ENCODE measurements at places on chromosomes 1 and 21.

DNA sequence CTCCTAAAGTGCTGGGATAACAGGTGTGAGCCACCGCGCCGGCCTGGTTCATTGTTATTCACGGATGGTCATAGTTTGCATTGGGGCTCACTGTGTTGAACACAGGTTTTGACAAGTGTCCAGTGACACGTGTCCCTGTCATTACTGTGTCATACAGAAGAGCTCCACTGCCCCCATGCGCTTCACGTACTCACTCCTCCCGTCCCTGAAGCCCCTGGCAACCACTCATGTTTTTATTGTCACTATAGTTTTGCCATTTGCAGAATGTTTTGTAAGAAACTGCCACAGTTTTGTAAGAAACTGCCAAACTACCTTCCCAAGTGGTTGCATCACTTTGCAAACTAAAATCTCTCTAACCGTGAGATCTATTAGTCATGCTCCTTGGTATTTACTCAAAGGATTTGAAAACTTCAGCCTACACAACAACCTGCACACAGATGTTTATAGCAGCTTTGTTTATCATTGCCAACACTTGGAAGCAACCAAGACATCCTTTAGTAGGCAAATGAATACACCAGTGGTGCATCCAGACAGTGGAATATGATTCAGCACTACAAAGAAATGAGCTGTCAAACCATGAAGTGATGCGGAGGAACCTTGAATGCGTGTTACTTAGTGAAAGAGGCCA, 163.2 kb upstream of the COL6A1 start:
- DNase-seq: no peak

DNA sequence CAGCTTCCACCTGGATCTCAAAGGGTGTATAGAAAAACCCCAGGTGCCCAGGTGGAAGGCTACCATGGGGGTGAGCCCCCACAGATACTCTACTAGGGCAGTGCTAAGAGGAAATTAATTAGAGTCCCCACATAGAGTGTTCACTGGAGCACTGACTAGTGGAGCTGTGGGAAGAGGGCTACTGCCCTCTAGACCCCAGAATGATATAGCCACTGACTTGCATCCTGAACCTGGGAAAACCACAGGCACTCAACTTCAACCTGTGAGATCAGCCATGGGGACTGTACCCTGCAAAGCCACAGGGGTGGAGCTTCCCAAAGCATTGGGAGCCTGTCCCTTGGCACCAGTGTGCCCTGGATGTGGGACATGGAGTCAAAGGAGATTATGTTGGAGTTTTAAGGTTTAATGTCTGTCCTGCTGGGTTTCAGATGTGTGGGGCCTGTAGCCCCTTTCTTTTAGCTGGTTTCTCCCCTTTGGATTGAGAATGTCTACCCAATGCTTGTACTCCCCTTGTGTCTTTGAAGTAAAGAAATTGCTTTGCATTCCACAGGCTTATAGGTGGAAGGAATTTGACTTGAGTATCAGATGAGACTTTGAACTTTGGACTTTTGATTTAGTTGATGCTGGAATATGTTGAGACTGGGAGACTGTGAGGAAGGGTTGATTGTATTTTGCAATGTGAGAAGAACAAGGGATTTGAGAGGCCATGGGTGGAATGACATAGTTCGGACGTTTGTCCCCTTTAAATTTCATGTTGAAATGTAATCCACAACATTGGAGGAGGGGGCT, 31.8 kb upstream of the CDC14A start:
- DNase-seq: no peak

- no peak for DNase-seq
Observed at GRCh38 chr1:201890223-201890622, 1.5 kb downstream of the SHISA4 start.

DNA sequence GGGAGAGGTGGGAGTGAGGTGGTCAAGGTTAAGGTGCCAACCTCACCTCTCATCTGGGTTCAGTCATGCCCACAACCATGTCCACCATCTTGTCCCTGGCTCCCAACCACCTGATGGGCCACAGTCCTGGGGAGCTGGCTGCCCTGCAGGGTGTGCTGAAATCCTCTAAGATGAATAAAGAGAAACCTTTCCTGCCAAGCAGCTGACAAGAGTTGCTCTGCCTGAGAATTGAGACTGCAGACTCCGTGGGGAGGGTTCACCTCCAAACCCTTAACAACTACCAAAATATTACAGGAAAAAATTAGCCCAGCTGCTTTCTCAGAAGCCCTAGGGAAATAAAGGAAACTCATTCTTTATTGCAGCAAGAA, 15.2 kb upstream of the FGR start:
- DNase-seq: no peak

- no peak for DNase-seq
Observed at GRCh38 chr1:115123116-115123515, 33.8 kb upstream of the TSPAN2 start.

DNA sequence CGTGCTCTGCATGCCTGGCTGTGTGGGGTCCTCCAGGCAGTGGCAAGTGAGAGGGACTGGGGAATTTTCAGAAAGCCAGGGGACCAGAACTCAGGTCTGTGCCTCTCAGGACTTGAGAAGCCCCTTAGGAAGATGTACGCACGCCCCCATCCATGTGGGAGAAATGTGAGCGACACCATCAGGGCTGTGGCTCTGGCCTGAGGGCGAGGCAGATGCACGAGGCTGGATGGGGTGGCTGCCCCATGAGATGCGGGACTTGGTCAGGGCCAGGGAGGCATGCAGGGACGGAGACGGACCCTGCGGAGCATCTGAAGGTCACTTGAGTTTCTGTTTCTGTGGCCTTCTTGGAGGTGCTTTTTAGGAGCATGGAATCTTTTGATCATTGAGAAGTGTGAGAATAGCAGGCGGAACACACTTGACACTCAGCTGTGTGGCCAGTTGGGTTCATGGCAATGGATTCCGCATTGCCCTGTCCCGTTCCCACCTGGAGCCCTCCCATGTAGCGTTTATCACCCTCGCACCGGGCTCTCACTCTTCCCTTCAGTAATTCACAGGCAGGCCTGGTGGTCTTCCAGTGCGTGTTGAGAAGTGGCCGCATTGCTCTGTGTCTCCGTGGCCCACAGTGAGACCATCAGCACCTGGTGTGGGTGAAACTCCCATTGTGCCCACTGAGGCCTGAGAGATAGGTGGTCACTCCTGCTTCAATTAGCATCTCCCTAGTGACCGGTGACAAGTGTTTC, 30.7 kb upstream of the ACTRT2 start:
- no peak for DNase-seq

DNA sequence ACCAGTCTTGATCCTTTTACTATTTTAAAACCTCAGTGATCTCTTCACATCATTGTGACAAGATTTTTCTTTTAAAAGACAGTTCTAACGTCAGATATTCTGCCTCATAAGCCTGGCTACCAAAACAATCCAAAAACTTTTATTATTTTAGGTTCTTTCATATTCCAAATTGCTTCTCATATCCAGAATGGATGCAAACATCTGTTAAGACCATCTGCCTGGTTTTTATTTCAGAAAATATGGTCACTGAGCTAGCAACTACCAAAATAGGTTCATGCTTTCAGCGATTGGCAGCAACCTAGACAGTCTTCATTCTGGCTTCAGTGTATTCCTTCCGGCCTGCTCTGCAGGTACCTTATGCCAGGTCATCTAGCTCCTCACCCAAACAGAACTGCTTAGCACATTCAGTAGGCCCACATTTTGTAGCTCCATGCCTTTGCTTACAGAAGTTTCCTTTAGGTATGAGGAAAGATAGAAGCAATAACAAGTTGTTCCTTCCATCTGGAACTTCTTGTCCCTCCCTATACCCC, 59.0 kb upstream of the CACYBP start:
- no peak for DNase-seq

DNA sequence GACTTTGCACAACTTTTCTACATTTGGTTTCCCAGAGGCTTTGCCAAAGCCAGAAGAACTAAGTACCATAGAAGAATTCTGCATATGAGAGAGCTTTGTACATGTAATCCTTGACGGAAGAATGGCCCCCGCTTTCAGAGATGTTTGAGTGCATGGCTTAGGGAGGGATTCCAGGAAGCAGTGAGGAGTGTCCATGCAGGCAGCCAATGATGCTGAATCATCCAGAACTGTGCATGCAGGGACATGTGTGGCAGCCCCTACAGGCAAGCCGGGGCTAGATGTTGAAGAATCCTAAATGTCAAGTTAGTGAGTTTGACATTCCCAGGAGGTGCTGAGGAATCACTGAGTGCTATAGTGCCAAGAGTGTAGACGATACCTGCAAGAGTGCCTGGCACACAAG, 9.9 kb upstream of the HAO2 start:
- DNase-seq: no peak

DNA sequence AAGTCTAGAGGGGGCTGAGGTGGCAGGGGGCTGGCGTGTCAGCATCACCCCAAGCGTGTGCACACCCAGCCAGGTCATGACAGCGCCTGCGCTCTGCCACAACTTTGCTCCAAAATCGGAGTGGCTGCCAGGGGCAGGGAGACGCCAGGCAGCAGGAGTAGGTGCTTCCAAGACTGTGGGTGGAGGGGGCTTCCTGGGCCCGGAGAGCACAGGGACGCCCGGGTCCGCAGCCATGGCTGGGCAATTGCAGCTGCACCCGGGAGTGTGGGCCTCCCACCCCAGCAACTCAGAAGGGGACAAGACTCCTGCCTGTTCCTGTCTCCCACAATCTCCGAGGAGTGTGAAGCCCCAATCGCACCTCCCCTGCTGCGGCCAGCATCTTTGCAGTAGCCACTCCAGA, 53.1 kb upstream of the CYYR1 start:
- DNase-seq: no peak

GRCh38 chr1:56330391-56331026, 248.9 kb downstream of the PLPP3 start:
- peak; percentile 80 for DNase-seq

- DNase-seq: peak; percentile 86
Observed at GRCh38 chr1:156119503-156120209, 5.1 kb downstream of the LMNA start.

GRCh38 chr1:209802117-209802779, 3.7 kb downstream of the IRF6 start:
- DNase-seq: no peak

GRCh38 chr1:182278144-182279054, 113.2 kb downstream of the GLUL start:
- no peak for DNase-seq

GRCh38 chr1:247465796-247466195, 7.9 kb upstream of the OR2B11 start:
- DNase-seq: no peak

GRCh38 chr1:105485207-105485606, 1571.3 kb upstream of the PRMT6 start:
- DNase-seq: peak; percentile 91

GRCh38 chr1:204987689-204988088, 55.3 kb upstream of the CNTN2 start:
- no peak for DNase-seq

GRCh38 chr21:14547834-14548513, 1.9 kb upstream of the SAMSN1 start:
- no peak for DNase-seq
